ENCODE measurements at places on chromosomes 3 and 15.
A peak's percentile ranks its signal among the peaks of the same experiment; 100 is the strongest.

- DNase-seq: no peak
Measured at GRCh38 chr15:28960979-28961378, 75.2 kb downstream of the APBA2 start.

GRCh38 chr15:50685976-50686468 lies 575 bp downstream of the TRPM7 start:
- DNase-seq: peak; percentile 49

GRCh38 chr15:49712846-49713450 lies 92.1 kb downstream of the DTWD1 start:
- DNase-seq: no peak

- no peak for DNase-seq
Measured at GRCh38 chr15:39511000-39511915, 69.6 kb upstream of the THBS1 start.

GRCh38 chr3:177300842-177301241 lies 103.6 kb upstream of the TBL1XR1 start:
- no peak for DNase-seq

- DNase-seq: no peak
Measured at GRCh38 chr3:142081178-142081577, 68.2 kb downstream of the TFDP2 start.

- no peak for DNase-seq
Measured at GRCh38 chr3:186512570-186513302, 31.4 kb downstream of the CRYGS start.

DNA sequence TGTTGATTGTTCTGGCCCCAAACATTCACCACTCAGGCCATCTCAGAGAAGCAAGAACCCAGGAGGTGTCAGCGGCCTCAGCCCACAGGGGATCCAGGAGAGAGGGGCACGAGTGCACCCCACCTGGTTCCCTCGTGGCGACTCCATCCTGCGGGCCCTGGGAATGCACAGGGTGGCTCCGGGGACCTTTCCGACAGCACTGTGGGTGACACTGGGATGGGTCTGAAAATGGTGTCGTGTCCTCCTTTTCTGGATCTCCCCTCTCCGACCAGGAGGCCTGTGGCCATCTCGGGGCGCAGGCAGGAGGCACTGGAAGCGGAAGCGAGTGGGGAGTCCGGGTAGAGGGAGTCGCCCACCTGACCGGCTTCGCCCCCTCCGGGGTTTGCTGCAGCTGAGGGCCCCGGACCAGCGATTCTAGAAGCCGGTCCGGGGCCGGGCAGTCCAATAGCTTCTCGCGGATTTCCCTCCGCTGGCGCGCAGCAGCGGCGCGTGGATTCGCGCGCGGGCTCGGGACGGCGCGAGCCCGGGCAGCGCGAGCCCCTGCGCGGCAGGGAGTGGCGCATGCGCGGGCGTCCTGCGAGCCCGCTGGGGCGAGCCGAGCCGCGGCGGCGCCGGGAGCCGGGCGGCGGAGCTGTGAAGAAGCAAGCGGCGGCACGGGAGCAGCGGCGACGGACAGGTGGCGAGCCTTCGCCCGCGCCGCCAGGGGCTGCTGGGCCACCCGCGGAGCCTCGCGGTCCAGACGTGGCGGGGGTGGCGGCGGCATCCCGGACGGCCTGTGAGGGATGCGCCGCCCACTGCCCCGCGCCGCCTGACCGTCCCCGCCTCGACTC lies at the start of gene DOCK3:
Gene DOCK3 (plus strand): TSS at position 579 of the 830 bp plus-strand sequence. CDS start 337 bp downstream, outside the sequence.
- peak; percentile 9 for DNase-seq

DNA sequence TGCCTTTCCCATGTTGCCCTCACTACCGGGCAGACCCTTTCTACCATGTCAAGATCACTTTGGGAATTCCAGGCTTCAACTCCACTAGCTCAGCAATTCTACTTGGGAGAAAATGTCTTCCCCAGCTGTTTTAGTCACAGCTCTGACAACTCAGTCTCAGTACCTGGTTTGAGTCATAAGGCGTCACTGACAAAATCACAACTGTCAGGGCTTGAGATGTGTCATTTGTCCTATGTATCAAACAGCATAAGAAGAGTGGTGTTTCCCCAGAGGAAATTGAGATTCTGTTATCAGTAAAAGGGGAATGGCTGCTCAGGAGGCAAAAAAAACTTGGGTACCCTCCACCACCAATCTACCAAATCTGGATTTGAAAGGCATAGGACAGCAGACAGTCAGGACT lies 594.9 kb upstream of the SUCLG2 start:
- no peak for DNase-seq

GRCh38 chr3:64355401-64355807 lies 130.1 kb upstream of the PRICKLE2 start:
- DNase-seq: no peak

DNA sequence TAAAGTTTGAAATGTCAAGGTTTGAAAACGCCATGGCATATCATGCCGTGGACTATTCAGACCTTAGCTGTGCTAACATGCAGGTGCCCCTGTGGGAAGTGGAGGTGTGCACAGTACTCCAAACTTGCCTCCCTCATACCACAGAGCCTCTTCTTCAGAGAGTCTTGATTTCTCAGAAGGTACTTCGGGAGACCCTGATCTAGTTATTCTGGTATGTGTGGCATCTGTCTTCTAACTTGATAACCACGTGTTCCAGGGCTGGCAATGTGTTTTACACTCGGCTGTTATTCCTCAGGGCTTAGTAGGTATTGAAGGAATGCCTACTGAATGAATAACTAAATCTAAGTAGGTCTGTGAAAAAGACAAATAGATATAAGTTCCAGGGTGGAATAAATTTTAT lies 309.9 kb downstream of the CLSTN2 start:
- no peak for DNase-seq

DNA sequence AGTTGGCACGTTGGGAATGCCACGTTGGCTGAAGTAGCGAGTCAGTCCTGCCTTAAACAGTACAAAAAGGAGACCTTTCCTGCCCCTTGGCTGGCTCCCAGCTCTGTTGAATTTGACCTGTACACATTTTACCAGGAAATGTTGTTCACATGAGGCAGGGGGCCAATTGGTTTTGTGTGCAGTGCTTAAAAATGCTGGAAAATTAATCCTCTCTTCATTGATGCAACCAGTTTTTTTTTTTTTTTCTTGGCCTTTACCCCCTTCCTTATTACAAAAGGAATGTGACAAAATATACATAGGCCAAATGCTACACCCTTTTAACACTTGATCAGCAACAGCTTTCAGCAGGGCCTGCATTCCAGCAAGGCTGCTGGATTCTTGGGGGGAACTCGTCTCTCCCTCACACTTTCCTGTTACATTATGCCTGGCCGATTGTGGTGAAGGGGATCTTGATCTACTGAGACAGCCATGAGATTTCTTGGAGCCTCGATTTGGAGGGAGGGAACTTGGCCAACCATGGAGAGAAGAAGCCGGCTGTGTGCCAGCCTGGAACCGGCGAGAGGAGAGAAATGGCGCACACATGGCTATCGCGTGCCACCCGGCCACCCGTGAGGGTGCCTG lies 93.1 kb downstream of the DNASE1L3 start:
- no peak for DNase-seq

DNA sequence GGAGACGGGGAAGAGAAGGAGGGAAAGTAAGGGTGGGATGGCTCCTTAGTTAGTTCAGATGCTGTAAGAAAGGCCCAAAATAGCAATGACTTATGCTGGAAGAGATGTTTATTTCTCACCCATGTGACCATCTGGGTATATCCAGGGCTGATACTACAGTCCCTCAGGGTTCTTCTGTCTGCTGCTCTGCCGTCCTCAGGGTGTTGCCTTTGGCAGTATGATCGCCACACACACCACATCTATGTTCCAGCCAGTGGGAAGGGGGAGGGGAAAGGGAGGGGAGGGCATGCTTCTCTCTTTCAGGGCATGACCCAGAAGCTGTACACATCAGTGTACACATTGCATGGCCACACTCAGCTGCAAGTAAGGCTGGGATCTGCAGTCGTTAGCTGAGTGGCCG lies 10.2 kb downstream of the CD276 start:
- DNase-seq: no peak

DNA sequence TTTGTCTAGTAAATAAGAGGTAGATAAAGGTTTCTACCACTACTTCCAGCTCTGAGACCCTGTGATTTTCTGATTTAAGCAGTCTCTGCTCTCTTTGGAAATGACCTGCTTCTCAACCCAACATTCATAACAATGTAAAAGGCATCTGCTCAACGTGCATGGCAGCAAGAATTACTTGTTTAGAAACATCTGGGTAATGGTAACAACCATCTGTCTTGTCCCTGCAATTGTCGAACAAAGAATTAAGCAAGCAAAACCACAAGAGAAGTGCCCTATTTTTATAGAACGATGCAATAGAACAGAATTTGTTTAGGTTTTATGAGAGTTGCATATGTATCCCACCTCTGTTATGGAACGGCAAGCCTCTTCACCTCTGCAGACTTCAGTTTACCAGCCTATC lies 7.1 kb upstream of the FSIP1 start:
- DNase-seq: no peak

- no peak for DNase-seq
Measured at GRCh38 chr15:29143909-29144635, 125.5 kb downstream of the NSMCE3 start.

DNA sequence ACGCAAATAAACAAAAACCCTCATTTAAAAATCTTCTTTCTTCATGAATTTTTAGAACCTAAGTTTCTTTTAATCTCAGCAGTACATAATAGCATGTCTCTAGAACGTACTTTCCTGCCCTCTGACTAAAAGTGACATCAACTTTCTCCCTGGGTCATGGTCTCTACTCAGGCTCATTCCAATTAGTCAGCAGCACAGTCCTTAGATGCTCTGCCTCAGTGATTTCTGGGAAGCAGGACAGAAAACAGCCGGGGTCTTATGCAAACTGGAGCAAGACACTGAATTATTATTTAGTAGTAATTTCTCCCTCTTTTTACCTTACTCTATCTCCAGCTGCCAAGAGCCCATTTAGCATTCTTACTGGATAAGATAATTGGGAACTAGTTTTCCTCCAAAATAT lies 365.2 kb downstream of the TUSC7 start:
- no peak for DNase-seq

DNA sequence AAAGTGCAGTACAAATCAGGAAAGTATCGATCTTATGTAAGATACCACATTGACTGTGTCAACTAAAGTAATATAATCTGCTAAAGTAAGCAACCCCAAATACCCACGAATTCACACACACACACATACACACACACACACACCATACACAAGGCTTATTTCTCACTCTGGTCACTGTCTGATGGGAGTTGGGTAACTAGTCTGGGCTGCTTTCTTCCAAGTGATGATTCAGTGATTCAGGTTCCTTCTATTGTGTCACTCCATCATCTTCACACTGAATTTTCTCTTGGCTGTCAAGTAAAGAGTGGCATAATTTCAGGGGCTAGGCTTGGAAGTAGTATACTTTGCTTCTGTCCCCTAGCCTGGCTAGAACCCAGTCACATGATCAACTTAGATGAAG lies 104.8 kb upstream of the CCDC54 start:
- DNase-seq: no peak

DNA sequence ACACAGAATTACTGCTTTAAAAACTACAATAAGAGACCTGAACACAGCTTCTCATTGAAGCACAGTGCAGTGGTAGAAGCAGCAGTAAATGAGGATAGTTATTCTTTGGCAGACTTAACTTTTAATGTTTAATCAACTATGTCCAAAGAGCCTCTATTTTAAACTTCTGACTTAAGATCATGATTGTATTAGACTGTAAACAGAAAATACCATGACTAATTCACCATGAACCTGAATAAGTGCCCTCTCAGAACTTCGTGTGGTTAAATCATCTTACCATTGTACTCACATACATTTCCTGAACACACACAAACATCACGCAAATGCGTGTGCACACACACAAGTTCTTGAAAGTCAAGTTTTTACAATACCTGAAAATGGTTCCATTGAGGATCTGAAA lies 13.9 kb downstream of the CEP152 start:
- no peak for DNase-seq

- no peak for DNase-seq
Measured at GRCh38 chr3:131082871-131083863, 56.5 kb downstream of the NEK11 start.

DNA sequence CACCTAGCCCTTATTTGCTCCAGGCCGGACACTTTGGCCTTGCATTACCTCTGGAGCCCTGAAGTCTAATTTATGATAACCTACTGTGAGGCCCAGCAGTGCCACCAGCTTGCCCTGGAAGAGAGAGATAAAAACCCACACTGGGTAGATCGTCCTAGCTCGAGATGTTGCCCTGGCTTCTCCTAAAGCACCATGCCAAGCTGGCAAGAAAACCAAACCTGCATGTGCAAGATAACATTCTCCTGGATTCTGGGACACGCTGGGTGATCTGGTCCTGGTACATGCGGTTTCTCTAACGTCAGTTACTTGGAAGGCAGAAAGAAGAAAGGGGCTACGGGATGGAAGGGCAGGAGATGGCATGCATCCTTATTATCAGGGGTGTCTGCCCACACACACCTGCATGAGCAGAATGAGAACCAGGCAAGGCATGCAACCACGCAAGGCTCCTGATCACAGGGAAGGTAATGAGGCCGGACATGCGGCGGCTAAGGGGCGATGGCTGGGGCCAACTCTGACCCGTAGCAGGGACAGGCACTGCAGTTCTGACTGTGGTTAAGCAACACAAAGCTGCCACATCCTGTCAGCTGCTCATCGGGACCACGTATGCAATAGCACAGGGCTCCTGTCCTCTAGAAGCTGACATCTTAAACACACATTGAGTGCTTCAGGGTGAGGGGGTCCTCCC lies 73.0 kb downstream of the OXNAD1 start:
- DNase-seq: no peak

DNA sequence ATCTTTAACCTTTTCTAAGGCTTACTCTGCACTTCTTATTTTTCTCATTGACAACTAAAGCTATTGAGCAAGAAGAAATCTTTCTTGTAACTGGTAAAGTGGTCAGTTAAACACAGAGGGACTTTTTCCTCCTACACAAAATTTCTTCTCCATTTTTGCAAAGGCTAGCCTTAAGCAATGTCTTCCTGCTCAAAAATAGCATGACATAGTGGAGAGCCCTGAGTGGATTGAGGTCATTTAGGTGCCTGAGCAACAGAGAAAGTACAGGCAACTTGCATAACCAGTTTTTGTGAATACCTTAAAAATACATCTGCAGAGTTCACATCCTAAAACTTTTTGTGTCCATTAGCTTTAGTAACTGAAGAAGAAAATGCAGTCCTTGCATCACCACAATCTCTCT lies 144.7 kb upstream of the TTC14 start:
- no peak for DNase-seq

- no peak for DNase-seq
Measured at GRCh38 chr3:143563786-143564185, 284.5 kb downstream of the SLC9A9 start.
